AG10803 (cell line): ENCODE measurements at places on chromosomes 7 and 10.

- no peak for DNase-seq
Observed at GRCh38 chr10:9381733-9382532, 1327.4 kb downstream of the GATA3 start.

- peak; percentile 78 for DNase-seq
Observed at GRCh38 chr10:51321980-51322379, 247.7 kb downstream of the PRKG1 start.

- no peak for DNase-seq
Observed at GRCh38 chr7:116697152-116697551, 25.2 kb downstream of the MET start.

DNA sequence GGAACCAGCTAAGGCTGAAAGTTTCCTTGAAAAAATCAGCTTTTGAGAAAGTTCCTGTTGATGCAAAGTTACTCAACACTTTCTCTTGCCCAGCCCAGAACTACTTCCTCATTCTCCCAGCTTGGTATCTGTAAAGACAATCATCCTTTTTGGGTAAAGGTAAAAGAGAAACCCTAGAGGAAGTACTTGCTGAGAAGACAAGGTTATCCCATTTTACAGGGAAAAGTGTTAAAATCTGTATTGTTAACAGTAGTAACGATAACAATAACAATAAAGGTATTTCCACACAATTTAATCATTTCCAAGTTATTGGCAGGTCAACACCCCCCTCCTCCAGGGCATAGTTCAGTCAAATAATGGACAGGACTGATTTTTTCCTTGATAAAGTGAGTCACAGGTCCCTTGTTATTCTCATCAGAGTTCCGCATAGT lies 2.4 kb downstream of the ALOX5 start:
- no peak for DNase-seq

DNA sequence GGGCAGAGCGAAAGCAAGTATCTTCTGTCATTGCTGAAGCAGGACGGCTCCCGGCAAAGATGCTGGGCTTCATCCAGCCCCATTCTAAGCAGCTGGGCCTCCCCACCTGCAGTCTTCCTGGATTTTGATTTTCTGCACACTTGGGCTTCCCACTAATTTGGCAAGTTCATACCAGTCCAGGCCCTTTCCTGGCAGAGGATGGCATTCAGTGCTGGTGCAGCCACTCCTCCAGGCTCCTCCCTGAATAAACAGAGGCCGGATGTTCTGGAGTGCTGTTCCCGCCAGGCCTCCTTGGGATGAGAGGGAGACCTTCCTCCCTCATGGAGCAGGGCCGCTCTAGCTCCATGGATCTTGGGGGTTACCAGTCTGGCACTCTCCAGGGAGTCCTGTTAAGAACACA lies 3.4 kb downstream of the BAG3 start:
- DNase-seq, result no peak

- DNase-seq, result no peak
Observed at GRCh38 chr10:132606536-132607316, 69.1 kb downstream of the INPP5A start.

- no peak for DNase-seq
Observed at GRCh38 chr7:150927157-150927955, 50.8 kb downstream of the KCNH2 start.

DNA sequence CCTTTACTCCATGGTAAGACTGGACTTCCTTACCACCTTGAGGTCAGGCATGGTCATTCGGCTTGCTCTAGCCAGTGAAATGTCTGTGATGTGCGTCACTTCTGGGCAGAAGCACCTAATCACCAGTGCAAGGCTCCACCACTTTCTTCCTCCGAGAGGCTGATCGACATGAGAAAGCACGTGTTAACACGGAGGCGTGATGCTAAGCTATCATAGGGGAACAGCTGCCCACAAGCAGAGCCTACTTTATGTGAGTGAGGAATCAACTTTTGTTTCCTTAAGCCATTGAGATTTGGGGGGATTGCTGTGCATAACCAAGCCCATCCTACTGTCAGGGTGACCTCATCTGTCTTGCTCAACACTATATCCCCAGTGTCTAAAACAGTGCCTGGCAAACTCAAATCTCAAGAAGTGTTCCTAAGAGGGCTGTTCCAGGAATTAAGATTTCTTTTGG lies 23.1 kb upstream of the SAR1A start:
- DNase-seq, result peak; percentile 42

GRCh38 chr7:27096768-27097514 lies 1.1 kb upstream of the HOXA1 start:
- peak; percentile 59 for DNase-seq

GRCh38 chr7:152699079-152699478 lies 23.1 kb upstream of the XRCC2 start:
- no peak for DNase-seq

DNA sequence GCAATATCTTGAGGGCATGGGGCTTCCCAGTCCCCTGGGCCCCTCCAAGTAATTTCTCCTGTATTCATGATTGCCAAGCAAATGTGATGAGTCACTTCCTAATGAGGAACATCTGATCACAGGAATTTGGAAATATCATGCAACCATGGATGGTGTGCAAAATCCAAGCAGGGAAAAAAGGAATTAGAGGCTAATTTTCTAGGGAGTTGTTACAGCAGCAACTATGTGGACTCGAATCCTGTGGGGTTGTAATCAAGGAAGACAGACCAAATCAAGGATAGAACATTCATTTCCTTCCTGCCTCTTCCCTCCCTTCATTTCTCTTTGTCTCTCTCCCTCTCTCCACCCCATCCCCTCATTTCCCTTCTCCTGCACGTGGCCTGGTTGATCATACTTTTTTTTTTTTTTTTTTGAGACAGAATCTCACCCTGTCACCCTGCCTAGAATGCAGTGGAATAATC lies 23.9 kb upstream of the AGFG2 start:
- peak; percentile 82 for DNase-seq

GRCh38 chr10:30000802-30001571 lies 58.4 kb downstream of the JCAD start:
- peak; percentile 91 for DNase-seq

- peak; percentile 25 for DNase-seq
Observed at GRCh38 chr10:48607356-48608278, 2.7 kb upstream of the ARHGAP22 start.

- DNase-seq, result no peak
Observed at GRCh38 chr10:49117376-49118070, 2.2 kb upstream of the VSTM4 start.

GRCh38 chr10:103941801-103942200 lies 23.8 kb upstream of the STN1 start:
- DNase-seq, result no peak

GRCh38 chr10:30348378-30348776 lies 701 bp downstream of the MTPAP start:
- no peak for DNase-seq

DNA sequence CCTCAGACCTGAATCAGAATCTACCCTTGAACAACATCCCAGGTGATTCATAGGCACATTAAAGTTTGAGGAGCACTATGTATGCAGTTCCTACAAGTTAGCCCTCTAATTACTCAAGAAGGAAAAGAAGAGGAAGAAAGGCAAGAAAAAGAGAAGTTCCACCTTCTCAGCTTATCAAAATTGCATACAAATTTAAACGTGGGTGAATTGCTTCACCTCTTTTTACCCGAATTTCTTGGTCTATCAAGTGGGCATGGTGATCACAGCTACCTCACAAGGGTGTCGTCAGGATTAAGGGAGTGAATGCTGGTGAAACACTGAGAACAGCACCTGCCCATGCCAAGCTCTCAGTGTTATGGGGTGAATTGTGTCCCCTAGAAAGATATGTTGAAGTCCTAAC lies 43.8 kb upstream of the PAPSS2 start:
- DNase-seq, result no peak

- DNase-seq, result no peak
Observed at GRCh38 chr10:88028072-88028471, 164.6 kb downstream of the PTEN start.

DNA sequence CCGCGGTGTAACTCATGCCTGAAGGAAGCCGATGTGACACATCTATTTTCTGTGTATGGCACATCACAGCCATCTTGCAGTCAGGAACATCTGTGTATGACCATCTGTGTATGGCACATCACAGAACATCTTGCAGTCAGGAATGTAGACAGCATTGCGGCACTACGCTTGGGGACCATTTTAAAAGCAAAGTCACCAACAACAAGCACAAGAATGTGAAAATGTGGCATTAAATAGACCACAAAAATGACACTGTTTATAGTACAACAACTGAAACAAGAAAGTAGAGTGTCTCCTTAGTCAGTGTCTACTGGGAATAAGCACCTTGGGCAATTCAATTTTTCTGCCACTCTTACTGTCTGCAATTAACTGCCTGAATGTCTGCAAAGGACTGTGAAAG lies 124.4 kb downstream of the HGF start:
- peak; percentile 79 for DNase-seq

- DNase-seq, result no peak
Observed at GRCh38 chr10:78359640-78360091, 326.0 kb downstream of the RPS24 start.

- no peak for DNase-seq
Observed at GRCh38 chr10:47247148-47248059, 52.6 kb upstream of the GDF10 start.
